ENCODE measurements at places on chromosomes 5 and 9.

GRCh38 chr5:53434541-53434940 is 45.9 kb upstream of the FST start:
- no peak for DNase-seq

GRCh38 chr5:66814146-66814991 is 218.2 kb downstream of the MAST4 start:
- DNase-seq, result peak; percentile 36

- DNase-seq, result no peak
Measured at GRCh38 chr5:176904276-176904675, 5.1 kb upstream of the HK3 start.

GRCh38 chr9:130330202-130330862 is 64.8 kb downstream of the HMCN2 start:
- DNase-seq, result no peak

GRCh38 chr5:114634967-114635901 is 273.4 kb downstream of the KCNN2 start:
- DNase-seq, result no peak

DNA sequence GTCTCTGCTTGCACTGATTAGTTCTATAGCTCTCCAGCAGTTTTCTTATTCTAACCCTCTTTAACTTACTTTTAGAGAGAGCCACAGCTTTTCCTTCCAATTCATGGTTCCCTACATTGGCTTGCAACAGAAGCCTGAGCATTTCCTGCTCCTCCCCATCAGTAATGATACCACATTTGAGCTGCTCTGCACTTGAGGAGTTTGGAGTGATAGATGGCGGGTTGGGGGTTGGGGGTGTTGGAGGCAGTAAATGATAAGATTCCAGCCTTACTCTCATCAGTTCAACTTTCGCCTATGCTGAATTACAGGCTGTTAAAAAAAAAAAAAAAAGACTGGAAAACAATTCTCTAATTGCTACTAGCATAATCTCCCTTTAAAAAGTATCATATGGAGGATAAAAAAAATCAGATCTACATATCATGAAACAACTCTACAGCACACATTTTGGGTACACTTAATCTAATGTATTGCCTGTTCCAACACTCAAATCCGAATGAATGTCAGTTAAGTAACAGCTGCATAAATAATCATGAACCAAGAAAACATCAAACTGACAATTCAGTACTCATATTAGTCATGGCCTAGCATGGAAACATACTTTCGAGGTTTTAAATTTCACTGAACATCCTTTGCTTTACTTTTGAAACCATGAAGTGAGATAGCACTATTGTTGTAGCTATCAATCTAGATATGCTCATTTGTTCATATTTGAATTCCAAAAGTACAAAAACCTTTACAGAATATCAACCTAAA is 224.7 kb downstream of the NFIB start:
- no peak for DNase-seq

GRCh38 chr5:132641841-132642240 is 16.1 kb upstream of the IL13 start:
- no peak for DNase-seq

GRCh38 chr5:72231991-72232703 is 87.9 kb downstream of the MRPS27 start:
- no peak for DNase-seq

DNA sequence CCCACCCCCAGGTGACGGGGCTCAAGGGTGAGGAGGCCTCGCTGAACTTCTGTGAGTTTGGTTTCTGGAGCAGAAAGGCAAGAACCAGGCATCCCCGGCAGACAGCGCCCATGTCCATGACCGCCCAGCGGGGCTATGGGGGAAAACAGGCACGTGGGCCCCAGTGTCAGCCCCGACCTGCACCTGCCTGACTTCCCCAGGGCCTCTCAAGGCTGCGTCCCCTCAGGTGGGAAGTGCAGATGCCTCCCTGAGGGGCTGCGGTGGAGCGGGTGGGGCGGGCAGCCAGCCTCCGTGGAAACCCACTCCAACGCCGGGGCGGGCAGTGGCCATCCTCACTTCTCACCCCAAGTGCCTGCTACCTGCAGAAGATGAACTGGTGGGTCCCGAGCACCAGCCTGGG is 6.9 kb upstream of the CARD9 start:
- no peak for DNase-seq

DNA sequence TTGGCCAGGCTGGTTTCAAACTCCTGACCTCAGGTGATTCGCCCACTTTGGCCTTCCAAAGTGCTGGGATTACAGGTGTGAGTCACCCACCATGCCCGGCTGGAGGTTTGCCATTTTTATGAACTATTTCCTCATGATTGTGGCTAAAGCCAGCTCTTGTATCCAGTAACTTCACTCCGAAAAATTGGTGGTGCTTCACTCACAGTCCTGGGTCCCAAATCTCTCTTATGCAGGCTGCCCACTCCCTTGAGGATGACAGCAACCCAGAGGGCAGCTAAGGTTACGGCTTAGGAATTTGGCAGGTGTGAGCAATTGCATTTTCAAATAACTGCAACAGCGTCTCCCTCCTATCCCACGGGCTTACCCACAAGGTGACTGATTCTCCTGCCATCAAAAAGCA is 23.4 kb upstream of the FUBP3 start:
- DNase-seq, result no peak

- DNase-seq, result no peak
Measured at GRCh38 chr9:124887832-124888231, 25.9 kb downstream of the ARPC5L start.
